ENCODE measurements at places on chromosomes 7 and 10.
A peak's percentile ranks its signal among the peaks of the same experiment; 100 is the strongest.

- DNase-seq: no peak
These were observed 82.1 kb downstream of the SLC37A3 start for GRCh38 chr7:140316165-140316661.

DNA sequence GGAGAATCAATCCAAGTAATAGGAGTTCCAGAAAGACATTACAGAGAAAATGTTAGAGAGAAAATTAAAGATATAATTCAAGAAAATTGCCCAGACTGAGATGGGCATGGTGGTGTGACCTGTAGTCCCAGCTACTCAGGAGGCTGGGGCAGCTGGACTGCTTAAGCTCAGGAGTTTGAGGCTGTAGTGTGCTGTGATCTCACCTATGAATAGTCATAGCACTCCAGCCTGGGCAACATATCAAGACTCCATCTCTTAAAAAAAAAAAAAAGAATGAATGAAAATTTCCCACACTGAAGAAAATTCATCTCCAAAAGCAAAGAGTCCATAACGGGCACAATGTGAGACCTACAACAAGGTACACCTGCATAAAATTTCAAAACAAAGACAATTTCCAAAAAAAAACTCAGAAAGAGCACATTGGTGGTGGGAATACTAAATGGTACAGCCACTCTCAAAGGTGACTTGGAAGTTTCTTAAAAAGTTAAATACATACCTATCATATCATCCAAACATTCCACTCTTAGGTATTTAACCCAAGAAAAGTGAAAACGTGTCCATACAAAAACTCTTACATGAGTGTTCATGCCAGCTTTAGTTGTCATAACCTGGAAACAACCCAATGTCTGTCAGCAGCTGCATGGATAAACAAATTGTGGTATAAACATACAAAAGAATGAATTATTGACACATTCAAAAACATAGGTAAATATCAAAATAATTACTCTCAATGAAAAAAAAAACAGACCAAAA, 6.9 kb upstream of the RGS10 start:
- no peak for DNase-seq

DNA sequence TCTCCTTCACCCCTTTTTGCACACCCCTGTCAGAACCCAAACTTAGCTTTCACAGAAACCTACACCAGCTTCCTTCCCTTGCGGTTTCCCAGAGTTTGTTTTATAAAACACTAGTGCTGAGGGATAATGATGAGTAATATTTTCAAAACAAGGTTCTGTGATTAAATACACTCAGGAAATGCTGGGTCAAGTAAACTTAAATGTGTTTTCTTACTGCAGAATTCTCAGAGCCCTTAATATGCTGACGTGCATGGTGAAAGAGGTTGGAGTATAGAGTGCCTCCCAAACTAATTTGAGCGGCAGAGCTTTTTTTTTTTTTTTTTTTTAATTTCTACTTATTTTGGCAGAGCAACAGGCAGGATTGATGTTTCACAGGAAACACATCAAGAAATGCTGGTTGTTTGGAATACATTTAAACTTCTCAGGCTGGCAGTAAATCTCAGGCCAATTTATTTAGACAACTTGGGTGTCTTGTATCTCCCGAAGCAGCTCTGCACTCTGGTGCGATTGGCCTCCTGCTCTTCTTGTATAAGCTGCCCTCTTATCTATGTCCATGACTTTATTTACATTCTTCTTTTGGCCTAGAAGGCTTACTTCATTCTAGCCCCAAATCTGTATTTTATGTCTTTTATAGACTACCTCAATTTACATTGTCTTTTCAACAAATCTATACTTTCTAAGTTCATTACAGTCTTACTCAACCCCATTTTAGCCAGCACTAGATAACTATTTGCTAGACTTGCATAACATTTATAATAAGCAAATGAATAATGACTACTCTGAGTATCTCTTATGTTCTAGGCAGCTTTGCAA, 165.4 kb downstream of the BMPER start:
- DNase-seq: no peak

DNA sequence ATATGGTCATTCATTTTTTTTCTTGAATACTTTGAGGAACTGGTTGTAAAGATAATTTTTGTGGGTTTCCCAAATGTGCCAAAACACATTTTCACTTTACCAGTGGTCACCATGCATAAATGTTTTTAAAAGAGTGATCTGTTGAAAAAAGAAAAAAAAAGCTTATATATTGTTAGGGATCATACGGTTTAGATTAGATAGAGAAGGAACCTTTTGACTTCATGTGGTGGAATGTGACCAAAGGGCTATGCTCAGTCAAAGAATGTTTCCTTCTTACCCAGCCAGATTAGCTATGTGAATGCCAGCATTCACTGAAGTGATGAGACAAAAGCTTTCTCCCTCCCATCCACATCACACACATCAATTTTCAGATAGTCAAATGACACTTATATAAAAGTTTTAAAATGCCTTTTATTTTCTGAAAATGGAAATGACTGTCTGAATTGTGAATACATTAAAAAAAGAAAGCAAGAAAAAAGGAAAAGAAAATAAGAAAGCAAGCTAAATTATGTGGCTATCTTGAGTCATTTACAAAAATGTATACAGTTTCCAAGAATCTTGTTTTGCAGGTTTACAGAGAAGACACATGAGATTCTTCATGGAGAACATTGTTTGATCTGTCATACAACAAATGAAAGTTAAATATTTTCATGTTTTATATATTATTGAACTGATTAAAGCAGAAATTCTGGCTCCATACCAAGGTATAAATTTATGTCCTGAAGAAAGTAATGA, 8.6 kb upstream of the CPED1 start:
- DNase-seq: no peak

DNA sequence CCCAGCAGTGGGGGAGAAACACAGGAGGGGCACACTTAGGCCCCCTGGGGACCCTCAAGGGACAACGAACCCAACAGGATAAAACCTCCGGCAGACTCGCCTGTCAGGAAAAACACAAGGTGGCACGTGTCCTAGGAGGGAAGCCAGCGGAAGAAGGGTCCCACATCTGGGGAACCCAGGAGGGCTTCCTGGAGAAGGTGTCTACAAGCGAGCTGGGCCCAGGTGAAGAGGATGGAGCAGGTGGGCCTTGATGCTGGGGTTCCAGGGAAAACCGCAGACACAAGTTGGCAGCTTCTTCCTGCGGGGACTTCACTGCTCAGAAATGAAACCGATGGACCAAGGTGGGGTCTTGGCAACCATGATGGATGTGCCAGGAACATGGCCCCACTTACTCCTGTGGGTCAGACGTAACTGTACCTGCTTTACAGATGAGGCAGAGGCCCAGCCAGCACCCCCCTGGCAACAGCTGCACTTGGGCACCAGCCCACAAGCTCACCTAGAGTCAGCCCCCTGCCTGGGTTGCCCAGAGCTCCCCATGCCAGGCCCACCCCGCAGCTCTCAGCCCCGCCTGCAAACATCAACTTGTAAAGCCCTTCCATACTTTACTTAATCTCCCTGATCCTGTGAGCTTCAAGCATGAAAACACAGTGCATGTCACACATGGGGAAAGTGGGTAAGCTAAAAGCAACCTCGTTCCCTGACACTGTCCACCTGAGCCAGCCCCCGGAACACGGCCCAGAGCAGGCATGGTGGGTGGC, 225.0 kb downstream of the ELFN1 start:
- DNase-seq: no peak

DNA sequence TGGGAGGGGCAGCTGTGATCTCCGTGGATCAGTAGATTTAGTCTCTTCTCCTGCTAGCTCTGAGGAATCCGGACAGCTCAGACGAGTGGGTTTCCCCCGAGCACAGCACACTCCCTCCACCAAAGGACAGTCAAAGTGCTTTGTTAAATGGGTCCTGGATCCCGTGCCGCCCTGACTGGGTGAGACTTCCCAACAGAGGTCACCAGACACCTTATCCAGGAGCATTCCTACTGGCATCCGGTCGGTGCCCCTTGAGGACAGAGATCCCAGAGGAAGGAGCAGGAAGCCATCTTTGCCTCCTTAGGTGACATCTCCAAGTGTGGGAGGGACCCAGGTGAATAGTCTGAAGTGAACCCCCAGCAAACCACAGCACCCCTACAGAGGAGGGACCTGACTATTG, 1148.9 kb downstream of the CNTNAP2 start:
- no peak for DNase-seq

GRCh38 chr10:84574102-84574501, 245.7 kb downstream of the CCSER2 start:
- DNase-seq: no peak

GRCh38 chr10:119441921-119442757, 100.4 kb downstream of the RGS10 start:
- DNase-seq: no peak

- DNase-seq: no peak
These were observed 55.1 kb downstream of the VCL start for GRCh38 chr10:74052994-74053393.

DNA sequence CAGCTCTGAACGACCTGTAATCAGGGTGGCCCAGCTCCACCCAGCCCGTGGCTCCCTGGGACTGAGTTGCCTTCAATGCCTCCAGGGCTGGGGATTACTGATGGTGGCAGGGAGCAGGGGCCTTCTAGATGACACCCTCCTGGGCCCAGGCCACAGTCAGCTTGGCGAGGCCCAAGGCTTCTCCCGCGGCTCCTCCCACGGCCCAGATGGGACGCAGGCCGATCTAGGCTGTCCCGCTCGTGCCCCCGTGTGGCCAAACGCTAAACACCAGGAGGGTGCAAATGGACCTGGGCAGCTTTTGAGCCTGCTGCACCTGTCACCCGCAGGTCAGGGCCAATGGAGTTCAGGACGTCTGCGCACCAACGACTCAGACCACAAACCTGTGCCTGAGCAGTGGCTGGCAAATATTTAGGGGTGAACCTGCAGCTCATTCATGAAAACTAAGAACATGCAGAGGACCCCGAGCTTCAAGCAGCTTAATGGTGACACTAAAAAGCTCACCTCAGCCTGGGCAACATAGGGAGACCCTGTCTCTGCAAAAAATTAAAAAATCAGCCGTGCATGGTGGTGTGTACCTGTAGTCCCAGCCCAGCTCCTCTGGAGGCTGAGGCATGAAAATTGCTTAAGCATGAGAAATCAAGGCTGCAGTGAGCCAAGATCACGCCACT, 43.2 kb downstream of the ASB13 start:
- DNase-seq: peak; percentile 75

DNA sequence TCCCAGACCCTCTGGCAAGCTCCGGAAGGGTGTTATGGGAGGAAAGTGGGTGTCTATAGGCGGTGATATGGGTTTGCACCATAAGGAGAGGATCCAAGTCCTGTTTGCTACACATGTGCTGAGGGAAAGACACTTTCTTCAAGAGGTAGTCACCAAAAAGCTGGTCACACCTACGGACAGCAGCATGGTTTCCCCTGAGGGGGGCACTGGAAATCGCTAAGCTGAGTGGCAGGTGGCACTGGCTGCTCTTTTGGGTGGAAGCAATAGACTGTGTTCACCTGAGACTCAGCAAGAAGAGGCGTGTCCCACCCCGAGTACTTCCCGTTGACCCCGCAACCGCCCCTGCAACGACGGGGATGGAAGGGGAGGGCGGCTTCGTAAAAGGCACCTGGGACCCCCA, 1.8 kb upstream of the FOXI2 start:
- DNase-seq: no peak

DNA sequence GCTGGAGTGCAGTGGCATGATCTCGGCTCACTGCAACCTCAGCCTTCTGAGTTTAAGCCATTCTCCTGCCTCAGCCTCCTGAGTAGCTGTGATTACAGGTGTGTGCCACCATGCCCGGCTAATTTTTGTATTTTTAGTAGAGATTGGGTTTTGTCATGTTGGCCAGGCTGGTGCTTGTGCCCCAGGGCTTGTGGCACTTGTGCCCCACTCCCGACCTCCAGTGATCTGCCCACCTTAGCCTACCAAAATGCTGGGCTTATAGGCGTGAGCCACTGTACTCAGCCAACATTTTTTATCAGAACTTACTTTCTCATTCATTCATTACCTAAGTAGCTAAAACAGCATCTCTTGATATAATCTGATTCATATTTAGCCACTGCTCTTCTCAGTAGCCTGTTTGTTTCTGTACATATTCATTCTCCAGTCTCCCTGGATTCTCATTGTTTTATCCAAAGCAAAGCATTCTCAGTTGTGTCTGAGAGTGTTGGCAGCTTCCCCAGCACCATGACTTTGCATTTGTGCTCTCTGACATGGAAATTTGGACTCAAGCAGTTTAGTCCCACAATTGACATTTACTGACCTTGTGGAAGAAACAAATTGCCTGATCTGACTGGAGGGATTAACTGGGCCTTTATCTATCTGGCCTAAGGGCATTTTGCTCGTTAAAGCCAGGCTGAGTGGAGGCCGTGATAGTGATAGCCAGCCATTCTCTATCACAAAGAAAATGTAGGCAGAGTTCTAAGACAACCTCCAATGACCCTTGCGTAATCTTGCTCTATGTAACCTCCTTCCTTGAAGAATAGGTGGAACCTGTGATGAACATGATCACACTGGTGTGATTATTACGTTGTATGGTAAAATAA, 44.9 kb downstream of the AKR1B15 start:
- DNase-seq: no peak

GRCh38 chr10:112919721-112920120, 30.3 kb upstream of the TCF7L2 start:
- no peak for DNase-seq

DNA sequence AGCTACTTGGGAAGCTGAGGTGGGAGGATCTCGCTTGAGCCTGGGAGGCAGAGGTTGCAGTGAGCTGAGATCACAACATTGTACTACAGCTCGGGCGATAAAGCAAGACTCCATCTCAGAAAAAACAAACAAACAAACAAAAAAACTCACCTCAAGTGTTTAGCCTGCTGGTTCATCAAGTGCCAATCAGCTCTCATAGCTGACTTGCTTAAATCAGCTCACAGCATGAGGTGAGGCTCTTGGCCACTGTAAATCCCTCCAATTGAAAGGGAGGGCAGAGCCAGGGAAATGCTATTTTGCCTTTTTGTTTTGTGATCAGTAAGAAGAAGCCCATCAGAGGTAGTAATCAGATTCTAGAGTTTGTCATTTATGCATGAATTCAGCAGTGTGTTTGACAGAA, 112.3 kb downstream of the RAB11FIP2 start:
- no peak for DNase-seq

GRCh38 chr7:128938544-128939074, 882 bp downstream of the IRF5 start:
- DNase-seq: no peak

- DNase-seq: no peak
These were observed 37.1 kb downstream of the MAD1L1 start for GRCh38 chr7:2195400-2196246.

GRCh38 chr10:106313041-106313440, 851.5 kb downstream of the SORCS1 start:
- DNase-seq: no peak

DNA sequence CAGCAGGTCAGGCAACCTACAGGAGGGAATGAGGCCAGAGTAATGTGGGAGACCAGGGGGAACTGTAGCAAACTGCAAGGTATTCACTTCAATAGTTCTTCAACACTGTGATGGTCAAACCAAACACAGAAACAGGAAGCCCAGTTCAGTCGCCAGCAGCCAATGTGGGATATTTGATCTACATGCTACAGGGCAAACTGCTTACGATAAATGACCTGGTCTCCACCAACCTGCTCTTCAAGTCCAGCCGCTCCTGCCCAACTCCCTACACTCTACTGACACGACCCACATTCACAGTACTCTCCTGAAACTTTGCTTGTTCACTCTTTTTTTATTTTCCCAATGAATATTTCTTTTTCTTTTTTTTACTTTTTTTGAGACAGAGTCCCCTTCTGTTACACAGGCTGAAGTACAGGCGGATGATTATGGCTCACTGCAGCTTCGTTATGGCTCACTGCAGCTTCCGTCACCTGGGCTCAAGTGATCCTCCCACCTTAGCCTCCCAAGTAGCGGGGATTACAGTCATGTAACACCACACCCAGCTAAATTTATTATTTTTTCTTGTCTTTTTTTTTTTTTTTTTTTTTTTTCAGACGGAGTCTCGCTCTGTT, 42.1 kb downstream of the MDH2 start:
- no peak for DNase-seq
